ENCODE measurements at places on chromosomes 1 and 21.

- no peak for DNase-seq
Measured at GRCh38 chr1:193762236-193762635, 575.8 kb upstream of the B3GALT2 start.

- no peak for DNase-seq
Measured at GRCh38 chr1:18722270-18722669, 91.6 kb downstream of the PAX7 start.

DNA sequence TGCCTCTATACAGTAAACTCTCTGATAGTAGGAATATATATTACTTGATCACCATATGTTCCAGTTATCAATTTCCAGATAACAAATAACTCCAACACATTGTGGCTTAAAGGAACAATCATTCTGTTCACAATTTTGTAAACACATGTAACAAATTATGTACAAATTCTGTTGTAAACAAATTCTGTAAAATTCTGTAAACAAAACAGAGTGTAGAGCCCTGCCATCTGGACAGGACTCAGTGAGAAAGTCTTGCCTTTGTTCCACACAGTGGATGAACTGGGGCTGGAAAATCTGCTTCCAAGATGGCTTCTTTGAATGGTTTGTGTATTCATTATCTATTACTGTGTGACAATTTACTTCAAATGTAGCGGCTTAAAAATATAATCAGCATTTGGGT is 69.0 kb upstream of the LRRC7 start:
- no peak for DNase-seq

GRCh38 chr1:101376121-101377083 is 139.6 kb downstream of the S1PR1 start:
- no peak for DNase-seq

GRCh38 chr1:205977402-205978014 is 25.7 kb downstream of the RAB7B start:
- DNase-seq, result peak; percentile 52
